Activated naive CD4-positive, alpha-beta T cell treated with anti-CD3 and anti-CD28 coated beads, Interleukin-2, amount 10 ng/mL, durations not matched to agents 5 hours and 36 hours (primary cell): ENCODE measurements at places on chromosomes 5 and 9. TPM values are rescaled to one million over a fixed set of nuclear protein-coding genes. Genes with fewer than 3 reads are reported as not detected.

PTPRD gene
- not detected for total RNA-seq

SOHLH1 gene
- total RNA-seq: not detected

ZSWIM6 gene
- total RNA-seq: 5.8 TPM

ACSL6 gene
- total RNA-seq: 30.8 TPM

CDX1 gene
- not detected for total RNA-seq

UNC13B gene
- total RNA-seq: 0.36 TPM

PPIC gene
- not detected for total RNA-seq

SARDH gene
- 4.3 TPM for total RNA-seq

TGFBI gene
- not detected for total RNA-seq

RNF208 gene
- total RNA-seq: 5.0 TPM

SPTAN1 gene
- 334 TPM for total RNA-seq

ELAVL2 gene
- total RNA-seq: not detected

LCN15 gene
- not detected for total RNA-seq

ACOT12 gene
- not detected for total RNA-seq

PCDHGA3 gene
- total RNA-seq: not detected

BTNL3 gene
- total RNA-seq: not detected

GRIA1 gene
- not detected for total RNA-seq

EFNA5 gene
- total RNA-seq: not detected

CAMK4 gene
- 131 TPM for total RNA-seq

NTRK2 gene
- 0.31 TPM for total RNA-seq

PCDHB7 gene
- total RNA-seq: not detected

LCN10 gene
- total RNA-seq: 0.08 TPM

INSL4 gene
- total RNA-seq: not detected

ADAMTSL1 gene
- not detected for total RNA-seq

PCDHGA2 gene
- total RNA-seq: not detected

KCNMB1 gene
- not detected for total RNA-seq

IFNB1 gene
- total RNA-seq: not detected

TMED9 gene
- total RNA-seq: 102 TPM

MAN1B1 gene
- 56.7 TPM for total RNA-seq

TAS2R1 gene
- not detected for total RNA-seq

RPL37 gene
- 2,413 TPM for total RNA-seq

OGN gene
- not detected for total RNA-seq

ANKRD18B gene
- not detected for total RNA-seq

INSL6 gene
- not detected for total RNA-seq

CCL27 gene
- not detected for total RNA-seq

GRXCR2 gene
- total RNA-seq: not detected

CTXN3 gene
- total RNA-seq: not detected

ENHO gene
- total RNA-seq: not detected

CFAP157 gene
- total RNA-seq: 0.40 TPM

PCDHGA7 gene
- total RNA-seq: not detected

CDC20B gene
- total RNA-seq: not detected

GLDC gene
- 1.2 TPM for total RNA-seq

IL3 gene
- not detected for total RNA-seq

MRPL36 gene
- 39.0 TPM for total RNA-seq

COL15A1 gene
- 0.20 TPM for total RNA-seq

OR1Q1 gene
- total RNA-seq: not detected

PTCH1 gene
- 8.8 TPM for total RNA-seq

TMEM232 gene
- total RNA-seq: 0.68 TPM

IQGAP2 gene
- total RNA-seq: 72.7 TPM

PCDHB15 gene
- not detected for total RNA-seq

PCDHB8 gene
- total RNA-seq: not detected

SHB gene
- total RNA-seq: 0.30 TPM

SLC6A18 gene
- not detected for total RNA-seq
